ENCODE measurements at places on chromosomes 3 and 15.

GRCh38 chr15:39462691-39463090 is 118.2 kb upstream of the THBS1 start:
- peak; percentile 75 for DNase-seq

- no peak for DNase-seq
Measured at GRCh38 chr3:118244761-118245160, 789.9 kb downstream of the IGSF11 start.

- DNase-seq, result no peak
Measured at GRCh38 chr3:181417748-181418147, 294.0 kb upstream of the SOX2 start.

GRCh38 chr3:33103480-33103879 is 6.5 kb upstream of the GLB1 start:
- DNase-seq, result no peak

DNA sequence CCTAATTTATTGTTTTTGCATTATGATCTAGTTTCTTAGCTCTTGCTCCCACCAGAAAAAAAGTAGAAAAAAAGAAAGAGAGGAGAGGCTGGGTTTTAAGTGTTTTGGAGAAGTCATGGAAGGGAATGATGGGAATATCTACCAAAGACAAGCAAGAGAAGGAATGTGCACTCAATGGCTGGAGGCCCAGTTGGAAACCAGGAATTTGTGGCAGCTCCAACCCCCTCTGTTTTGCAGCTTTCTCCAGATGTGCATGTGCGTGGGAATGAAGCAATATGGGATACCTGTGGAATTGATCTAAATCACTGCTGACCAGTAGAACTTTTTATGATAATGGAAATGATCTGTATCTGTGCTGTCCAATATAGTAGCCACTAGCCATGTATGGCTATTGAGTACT is 27.1 kb downstream of the EIF2AK4 start:
- no peak for DNase-seq

DNA sequence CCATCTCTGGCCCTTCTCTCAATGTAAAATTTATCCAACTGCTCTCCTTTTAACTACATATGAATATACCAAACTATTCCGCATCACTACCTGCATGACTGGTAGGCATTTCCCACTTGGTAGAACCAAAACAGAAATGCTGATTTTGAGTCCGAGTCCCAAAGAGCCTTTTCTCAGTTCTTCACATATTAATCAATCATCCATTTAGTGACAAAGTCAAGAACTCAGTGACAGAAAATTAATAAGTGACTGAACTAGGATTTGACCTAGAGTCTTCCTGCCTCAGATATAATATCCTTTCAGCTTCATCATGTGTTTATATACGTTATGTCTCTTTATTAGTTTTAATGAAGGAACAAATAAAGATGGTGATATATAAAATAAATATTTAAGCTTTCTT is 700.6 kb upstream of the GOLIM4 start:
- no peak for DNase-seq

DNA sequence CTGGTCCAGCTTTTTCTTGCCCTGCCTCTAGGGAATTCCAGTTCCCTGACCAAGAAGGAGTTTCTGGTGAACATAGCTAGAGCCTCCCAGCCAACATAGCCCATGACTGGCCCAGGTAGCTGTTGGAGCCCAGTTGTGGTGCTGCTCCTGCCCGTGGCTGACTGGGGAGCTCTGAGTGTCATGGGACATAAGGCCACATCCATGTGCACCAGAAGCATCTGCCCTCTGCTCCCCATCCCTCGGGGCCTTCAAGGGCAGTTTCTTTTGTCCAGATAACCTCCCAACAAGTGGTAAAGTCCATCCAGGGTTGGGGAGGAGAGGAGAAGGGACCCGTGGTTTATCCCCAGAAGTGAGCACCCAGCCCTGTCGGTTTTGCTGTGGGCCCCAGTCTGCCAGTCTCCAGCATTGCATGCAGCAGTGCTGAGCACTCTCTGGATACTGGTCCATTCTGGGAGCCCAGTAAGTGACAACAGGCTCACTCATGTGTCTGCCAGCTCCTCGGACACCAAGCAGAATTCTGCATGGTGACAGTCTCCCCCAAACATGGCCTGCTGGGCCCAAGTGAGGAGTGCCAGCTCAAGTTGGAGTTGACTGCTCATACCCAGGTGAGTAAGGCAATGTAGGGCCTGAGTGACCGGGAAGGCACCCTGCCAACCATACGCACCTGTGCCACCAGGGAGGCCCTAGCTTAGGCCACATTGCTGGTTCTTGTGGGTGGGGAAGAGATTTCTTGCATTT is 28.8 kb downstream of the ACAA1 start:
- no peak for DNase-seq

DNA sequence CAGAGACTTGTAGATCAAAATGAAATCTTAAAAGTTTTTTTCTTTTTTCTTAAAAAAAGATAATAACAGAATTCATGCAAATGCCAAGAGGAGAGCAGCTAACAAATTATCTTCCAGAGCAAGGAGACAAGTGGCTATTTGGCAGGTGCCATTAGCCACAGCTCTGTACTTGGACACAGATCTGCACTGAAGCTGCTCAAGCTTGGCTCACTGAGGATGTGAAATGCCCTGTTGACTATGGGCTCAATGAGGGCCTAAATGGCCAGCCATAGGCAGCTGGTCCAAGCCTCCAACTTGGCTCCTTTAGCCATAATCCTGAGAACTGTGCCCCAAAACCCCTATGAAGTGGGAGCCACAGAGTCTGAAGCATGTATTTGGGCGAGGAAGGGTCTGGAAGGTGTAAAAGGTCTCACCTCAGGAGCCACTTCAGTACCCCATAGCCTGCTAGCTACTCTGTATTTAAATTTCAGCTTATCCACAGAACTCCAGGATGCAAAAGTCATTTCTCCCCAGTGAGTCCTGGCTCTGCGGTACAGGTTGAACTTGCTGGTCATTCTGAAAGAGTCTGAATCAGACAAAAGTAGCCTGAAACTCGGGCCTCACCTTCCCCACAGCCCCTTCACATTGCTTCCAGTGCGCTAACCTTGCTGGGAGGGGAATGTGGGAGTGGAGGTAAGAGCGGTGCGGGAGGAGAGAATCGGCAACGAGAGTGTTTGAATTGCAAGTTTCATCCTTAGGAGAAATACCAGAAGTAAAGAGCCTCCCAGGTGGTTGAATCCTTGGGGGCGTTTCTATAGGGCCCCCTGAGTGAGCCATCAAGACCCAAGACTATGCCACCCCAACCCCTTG is 48.0 kb downstream of the ZIC4 start:
- no peak for DNase-seq

- DNase-seq, result no peak
Measured at GRCh38 chr3:163916596-163917560, 1161.4 kb downstream of the SI start.

GRCh38 chr3:186213946-186214345 is 105.1 kb upstream of the ETV5 start:
- DNase-seq, result no peak

Measured in skeletal muscle cell (primary cell).